Activated effector memory CD4-positive, alpha-beta T cell treated with Interleukin-2 at 50 U/mL for 16 hours (primary cell): ENCODE measurements at places on chromosomes 11 and 22.

DNA sequence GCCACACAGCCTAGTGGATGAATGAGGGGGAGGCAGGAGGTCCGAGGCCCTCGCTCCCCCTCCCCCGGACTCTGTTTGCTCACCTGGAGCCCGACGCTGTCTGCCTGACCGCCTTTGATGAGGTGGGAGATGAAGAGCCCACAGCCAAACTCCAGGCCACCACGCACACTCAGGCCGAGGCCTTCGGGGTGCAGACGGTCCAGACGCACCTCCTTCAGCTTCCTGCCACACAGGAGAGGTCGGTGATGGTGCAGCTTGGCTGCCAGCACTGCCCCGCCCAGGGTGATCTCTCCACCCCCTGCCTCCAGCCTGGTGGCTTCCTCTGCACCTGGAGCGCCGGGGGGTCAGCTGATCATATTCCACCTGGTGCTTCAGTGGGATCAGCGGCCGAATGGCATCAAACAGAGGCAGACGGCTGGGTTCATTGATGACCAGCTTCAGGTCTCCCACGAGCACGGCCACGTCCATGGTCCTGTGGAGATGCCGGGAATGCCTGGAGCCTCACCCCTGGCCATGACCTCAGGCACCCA lies 13.1 kb downstream of the USH1C start:
- DNase-seq, result no peak

GRCh38 chr11:95358511-95359340 lies 127.7 kb upstream of the SESN3 start:
- DNase-seq, result no peak

- DNase-seq, result no peak
Observed at GRCh38 chr11:24181395-24182047, 315.3 kb upstream of the LUZP2 start.

GRCh38 chr11:28625532-28625931 lies 517.3 kb downstream of the METTL15 start:
- no peak for DNase-seq

DNA sequence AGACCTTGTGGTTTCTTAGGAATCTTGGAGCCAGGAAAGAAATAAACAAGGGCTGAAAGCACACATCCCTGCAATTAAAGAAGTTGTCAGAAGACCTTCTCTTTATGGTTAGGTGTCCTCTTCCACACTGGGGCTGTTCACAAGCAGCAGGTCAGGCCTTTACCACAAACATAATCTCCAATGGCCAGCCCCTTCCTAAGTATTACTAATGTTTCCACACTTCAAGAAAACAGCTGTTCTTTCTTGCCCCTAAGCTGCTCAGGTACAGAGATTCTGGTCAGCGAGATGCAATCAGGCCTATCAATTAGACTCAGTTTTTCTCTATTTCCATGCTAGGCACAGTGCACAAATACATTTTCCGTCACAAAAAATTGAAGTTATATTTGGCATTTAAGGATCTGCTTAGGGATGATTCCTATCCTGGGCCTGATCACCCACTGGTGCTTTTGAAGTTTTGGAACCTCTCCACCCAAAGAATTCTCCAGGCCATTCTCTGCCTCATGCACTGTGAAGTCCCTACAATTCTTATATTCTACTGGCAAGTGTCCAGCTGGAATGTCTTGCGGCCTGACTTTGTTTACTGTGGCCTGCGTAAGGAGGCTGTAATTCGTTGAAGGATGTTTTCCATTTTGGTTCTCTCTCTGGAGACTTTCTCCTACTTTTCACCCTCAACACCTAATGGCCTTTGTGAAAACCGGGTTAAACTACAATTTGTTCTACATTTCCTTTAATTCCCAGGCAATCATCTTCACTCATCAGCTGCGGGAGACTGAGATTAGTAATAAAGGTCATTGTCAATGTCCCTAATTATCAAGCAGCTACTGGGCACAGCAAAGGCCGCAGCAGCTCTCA lies 5.1 kb downstream of the PRAME start:
- DNase-seq, result no peak

- DNase-seq, result no peak
Observed at GRCh38 chr22:49396817-49397216, 430.9 kb downstream of the BRD1 start.

- DNase-seq, result no peak
Observed at GRCh38 chr11:2775626-2776350, 76.0 kb upstream of the KCNQ1OT1 start.

GRCh38 chr11:43685440-43685839 lies 4.9 kb downstream of the HSD17B12 start:
- no peak for DNase-seq

DNA sequence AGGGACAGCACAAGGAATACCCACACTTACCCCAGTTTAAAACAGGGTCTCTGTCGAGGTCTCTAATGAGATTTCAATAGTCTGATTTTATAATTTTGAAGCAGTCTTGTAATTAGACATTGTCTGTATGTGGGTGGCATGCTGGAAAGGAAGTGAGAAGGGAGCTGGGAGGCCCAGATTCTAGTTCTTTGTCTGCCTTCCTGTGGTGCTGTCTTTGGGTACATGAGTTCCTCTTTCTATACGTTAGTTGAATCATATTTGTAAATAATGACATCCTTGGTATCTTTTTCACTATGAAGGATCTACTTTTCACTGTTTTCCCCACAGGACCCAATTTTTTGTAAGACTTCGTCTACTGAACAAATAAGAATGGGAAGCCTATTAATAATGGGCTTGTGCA lies 42.0 kb upstream of the TENM4 start:
- DNase-seq, result no peak

- DNase-seq, result no peak
Observed at GRCh38 chr11:33855500-33855899, 36.4 kb downstream of the LMO2 start.

GRCh38 chr11:73961321-73961720 lies 10.5 kb downstream of the DNAJB13 start:
- DNase-seq, result no peak

- no peak for DNase-seq
Observed at GRCh38 chr22:17336061-17336460, 33.2 kb upstream of the CECR2 start.

DNA sequence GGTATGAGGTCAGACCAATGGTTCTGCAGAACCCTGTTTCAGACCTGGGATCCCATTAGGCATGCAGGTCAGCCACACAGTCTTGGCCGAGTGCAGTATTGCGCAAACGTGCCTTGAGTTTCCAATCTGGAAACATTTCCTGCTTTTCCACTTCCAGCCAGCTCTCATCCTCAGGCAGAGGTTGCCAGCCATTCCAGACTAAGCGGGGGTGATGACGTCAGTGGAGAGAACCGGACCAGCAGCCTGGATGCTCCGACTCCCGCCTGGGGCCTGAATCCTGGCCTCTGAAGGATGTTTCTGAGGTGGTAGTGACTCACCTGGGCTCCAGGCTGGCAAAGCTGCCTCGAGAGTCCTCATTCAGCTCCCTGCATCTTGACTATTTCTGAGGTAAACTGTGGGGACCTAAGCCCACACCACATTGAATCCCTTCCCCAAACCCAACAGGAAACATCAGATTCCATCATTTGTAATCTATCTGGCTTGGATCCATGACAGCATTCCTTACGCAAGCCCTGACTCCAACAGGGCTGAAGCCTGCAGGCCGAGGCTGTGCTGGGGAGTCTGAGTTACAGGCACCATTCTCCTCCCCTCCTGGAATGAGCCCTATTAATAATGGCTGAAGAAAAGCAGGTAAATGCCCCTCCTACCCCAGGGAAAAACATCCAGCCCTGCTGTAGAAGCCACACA lies 83.0 kb downstream of the ABTB2 start:
- no peak for DNase-seq

DNA sequence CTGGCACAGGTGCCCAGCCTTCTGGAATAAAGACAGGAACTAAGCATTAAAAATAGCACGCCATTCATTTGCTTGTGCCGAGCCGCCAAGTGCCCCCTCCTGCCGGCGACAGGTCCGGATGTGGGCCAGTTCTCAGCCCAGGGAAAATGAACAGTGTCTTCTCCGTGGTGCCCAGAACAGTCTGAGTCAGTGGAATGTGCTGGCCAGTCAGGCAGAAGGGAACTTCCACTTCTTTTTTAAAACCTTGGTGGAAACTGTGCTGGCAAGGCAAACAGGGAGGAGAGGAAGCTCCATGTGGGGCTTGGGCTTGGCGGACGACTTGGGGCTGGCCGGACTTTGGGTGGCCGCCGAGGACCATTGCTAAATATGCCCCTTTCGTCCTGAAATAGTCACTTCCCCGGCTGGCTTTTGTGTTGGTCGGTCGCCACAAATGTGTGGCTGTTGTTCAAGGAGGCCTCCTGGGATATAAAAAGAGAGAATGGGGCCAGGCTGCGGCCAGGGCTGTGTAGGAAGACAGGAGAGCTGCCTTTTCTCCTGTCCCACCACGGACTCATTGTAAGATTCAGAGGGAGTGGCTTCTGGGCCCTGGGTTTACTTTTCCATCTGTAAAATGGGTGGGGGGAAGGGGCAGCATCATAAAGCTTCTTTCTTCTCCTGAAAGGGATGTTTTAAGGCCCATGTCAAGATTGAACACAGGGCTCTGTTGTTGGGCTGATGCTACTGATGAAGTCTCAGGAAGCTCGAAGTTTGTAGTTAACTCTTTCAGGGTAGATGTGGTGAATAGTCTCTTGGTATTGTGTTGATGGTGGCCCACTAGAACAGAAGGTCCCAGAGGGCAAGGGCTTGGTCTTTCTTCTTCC lies 101.0 kb downstream of the PTPRJ start:
- no peak for DNase-seq

DNA sequence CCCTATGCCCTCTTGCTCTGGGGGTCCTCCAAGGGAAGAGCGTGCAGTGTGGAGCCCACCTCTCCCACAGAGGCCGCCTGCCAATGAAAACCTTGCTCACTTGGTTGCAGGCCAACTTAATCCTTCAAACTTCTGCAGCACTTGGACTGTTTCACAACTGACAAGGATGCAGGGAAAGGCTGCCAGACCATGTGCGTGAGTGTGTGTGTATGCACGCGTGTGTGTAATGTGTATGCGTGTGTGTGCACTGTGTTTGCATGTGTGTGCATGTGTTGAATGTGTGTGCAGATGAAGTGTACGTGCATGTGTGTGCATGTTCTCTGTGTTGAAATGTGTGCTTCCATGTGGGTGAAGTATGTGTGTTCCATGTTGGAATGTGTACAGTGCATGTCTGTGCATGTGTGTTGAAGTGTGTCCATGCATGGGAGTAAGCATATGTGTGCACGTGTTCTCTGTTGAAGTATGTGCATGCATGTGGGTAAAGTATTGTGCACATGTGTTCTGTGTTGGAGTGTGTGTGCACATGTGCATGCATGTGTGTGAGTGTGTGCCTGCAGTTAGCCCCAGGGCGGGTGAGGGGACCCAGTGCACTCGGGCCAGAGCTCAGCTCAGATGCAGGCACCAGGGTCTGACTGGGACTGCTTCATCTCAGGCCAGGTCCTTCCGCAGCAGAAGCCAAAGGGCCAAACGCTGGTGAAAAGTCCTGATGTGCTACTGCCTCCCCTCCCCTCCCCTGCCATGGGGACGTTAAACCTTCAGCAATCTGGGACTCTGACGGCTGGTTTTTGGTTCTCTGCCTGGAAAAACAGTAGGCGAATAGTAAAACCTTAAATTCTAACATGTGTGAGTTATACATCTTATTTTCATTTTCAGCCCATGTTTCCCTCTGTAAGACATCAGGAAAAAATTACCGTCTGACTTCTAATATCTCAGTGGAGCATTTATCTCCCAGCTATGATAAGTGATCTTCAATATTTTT lies 72.0 kb downstream of the FLI1 start:
- DNase-seq, result no peak

DNA sequence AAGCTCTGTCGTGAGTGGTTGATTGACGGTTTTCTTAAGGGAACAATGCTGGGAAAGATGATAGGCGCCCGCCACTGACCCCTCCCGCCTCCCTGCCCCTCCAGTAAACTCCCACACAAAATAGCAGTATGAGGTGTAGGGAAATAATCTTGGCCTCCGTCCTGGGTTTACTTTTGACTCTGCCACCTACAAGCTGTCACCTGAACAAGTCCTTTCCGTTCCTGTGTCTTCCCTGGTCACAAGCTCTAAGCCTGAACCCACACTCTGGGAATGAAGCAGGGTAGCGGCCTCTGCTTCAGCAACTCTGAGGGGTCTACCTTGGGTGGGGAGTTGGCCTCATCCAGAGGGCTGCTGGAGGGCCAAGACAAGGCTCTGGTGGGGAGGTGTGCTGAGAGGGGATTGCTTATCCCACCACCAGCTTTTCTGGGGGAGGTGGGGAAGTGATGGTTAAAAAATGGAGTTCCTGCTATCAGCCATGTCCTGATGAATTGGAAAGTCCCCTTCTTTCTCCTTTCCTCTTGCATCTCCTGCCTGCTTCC lies 87.8 kb downstream of the CEP164 start:
- no peak for DNase-seq

DNA sequence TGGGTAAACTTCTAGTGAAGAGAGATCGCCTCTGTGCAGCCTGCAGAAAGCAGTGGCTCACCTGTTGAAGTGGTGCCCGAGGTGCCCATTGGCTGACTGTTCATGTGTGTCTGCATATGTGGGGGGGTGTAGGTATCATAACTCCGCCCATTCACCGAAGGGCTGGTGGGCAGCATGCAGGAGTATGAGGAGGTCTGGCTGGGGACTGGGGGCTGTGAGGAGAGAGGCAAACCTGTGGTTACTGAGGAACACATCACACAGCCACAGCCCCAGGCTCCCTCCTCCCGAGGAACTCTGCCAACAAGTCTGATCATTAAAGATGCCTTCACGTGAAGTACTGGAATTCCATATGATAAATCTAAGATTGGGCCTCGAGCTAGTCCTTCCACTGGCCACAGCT lies 20.5 kb downstream of the PAX6 start:
- no peak for DNase-seq

DNA sequence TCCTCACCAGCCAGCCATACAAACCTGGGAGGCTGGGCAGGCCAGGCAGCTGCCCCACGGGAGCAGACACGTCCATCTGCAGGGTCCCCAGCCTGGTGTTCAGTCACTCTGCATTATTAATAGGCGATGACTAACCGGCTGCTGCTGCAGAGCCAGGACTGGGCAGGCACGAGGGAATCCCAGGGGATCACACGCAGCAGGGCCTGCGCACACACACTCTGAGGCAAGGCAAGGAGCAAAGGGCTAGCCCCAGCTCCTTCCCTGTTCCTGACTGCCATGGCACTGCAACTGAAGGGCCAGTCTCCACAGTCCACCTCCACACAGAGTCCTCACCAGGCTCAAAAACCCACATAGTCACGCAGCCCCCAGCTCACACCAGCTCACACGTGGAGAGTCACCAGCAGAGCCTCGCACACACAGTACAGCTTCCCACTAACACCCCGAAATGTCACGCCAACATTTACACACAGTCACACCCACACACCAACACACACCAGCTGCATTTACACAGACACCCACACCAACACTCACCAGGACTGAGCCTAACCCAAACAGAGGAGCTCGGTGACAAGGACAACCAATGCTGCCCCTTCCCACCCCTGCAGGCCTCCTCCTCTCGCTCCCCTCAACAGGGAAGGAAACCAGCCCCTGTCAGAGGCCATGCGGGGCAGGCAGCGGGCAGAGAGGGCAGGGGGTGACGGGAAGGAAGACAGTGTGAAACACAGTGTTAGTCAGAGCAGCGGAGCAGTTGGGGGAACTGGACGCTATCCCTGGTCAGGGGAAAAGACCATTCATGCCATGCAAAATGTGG lies 47.3 kb downstream of the NRXN2 start:
- no peak for DNase-seq
